KBM-7 (cell line): ENCODE measurements at places on chromosomes 5 and 9.

DNA sequence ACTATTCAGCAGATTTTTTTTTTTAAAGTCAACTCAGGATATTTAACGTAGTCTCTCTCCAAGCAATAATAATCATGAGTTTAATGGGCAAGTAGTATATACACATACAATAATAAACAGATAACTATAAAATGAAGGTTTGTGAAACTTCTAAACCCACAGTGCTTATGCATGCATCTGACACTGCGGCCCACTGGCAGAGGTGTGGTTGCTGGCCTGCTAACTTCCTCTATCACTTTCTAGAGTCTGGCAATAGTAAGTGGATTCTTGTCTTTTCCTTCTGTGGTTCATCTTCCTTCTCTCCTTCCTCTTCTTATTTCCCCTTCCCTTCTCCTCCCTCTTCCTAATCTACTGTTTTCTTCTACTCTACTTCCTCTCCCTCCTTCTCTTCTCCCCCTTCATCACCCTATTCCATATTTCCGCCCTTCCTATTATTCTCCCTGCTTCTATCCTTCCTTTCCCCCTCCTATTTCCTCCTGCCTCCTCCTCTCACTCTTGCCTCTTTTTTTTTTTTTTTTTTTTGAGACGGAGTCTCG, 18.6 kb upstream of the AGXT2 start:
- DNase-seq, result peak; percentile 3

DNA sequence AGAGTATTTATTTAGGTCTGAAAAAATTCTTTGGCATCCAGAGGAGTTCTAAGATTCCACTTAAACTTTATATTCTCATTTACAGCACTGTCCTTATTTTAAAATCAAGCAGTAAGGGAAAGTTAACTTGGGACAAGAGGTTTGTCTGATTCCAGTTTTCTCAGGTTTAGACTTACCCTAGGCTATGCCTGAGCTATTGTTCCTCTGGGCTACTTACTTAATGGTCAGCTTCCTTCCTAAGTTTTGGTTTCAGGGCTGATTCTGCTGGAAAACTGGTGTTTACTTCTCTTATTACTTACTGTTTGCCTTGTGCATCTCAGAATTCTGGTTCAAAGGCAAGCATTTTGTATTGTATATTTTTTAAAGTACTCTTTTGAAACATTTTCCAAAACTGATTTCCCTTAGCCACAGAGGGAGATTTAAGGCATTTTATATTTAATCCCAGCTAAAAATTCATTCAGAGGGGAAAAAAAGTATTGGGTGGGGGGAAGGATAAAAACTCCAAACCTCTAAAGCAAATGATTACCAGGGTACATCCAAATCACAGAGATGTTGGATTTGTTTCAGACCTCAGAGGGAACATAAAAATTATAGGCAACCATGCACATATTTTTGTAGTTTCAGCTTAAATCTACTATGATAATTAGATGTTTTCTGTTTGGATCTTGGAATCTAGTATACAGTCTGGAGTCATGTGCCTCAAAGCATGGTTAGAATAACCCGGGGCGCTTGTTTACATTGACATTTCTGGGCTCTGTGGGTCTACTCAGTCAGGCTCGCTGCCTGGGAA, 290.0 kb downstream of the ARHGAP26 start:
- DNase-seq, result no peak

DNA sequence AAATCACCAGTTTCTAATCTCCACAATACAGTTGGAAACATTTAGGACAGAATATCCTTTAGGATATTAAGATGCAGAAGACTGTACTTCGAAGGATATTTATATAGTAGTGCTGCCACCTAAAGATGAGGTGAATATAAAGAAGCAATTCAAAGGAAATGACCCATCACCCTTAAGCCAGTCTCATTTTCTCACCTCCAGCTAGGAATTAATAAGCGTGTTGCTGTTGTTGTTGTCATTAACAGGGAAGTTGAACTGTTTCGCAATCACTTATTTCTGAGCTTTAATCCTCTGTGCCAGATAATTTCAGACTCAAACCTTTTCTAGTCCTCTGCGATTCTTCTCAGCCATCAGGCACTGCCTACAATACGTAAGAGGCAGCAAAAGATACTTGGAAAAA, 7.8 kb upstream of the PURA start:
- DNase-seq, result peak; percentile 21

GRCh38 chr9:5478206-5478605, 27.9 kb downstream of the CD274 start:
- DNase-seq, result no peak

GRCh38 chr5:5040712-5041111, 99.4 kb upstream of the ADAMTS16 start:
- no peak for DNase-seq

DNA sequence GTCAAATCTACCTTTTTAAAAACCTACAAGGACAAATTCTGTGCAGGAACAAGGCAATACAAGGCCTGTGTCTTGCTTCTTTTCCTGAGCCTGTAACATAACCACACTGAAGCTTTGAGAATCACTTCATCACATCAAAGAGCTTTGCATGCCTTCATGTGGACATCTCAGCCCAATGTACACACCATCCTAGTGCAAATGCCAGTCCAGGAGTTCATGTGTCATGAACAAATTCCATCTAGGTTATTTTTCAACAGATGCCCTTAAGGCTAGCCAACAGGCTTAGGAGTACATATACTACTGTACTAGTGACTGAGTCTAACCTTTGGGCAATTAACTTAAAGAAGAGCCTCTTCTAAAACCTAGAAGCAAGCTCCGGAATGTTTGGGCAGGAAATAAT, 106.4 kb downstream of the CDH10 start:
- no peak for DNase-seq

DNA sequence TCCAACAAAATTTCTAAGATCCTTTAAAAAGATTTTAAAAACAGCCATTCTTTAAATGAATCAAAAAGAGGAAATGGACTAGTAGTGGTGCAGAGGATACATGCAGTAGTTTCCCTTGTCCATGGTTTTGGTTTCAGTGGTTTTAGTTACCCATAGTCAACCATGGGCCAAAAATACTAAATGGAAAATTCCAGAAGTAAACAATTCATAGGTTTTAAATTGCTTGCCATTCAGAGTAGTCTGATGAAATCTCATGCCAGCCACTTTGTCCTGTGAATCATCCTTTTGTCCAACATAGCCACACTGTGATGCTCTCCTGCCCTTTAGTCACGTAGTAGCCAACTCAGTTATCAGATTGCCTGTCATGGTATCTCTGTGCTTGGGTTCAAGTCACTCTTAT, 286.1 kb downstream of the ANXA1 start:
- DNase-seq, result peak; percentile 1

- no peak for DNase-seq
These were observed 55.8 kb upstream of the ABL1 start for GRCh38 chr9:130779153-130779855.

DNA sequence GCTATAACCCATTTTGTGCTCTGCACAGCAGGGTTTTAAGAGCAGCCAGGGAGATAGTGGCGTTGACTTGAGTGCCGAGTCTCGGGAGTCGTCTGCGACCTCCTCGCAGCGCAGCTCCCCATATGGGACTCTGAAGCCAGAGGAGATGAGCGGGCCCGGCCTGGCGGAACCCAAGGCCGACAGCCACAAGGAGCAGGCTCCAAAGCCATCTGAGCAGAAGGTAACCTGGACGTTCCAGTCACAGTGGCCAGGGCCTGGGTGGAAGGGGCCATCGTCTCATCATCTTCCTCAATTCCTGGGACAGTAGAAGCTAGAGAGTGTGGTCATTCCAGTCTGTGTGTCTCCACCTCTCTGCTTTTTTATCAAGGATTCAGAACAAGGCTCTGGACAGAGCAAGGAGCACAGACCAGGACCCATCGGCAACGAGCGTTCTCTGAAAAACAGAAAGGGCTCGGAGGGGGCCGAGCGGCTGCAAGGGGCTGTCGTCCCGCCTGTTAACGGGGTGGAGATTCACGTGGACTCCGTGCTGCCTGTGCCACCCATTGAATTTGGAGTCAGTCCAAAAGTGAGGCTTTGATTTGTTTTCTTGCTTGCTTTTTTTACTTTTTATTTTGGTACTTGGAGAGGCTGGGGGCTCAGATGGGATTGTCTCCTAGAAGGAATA, 20.2 kb upstream of the POMT1 start:
- no peak for DNase-seq

- no peak for DNase-seq
These were observed 54.5 kb downstream of the GABBR2 start for GRCh38 chr9:98654247-98654646.

- DNase-seq, result no peak
These were observed 271.8 kb downstream of the TRIM32 start for GRCh38 chr9:116958881-116959280.

DNA sequence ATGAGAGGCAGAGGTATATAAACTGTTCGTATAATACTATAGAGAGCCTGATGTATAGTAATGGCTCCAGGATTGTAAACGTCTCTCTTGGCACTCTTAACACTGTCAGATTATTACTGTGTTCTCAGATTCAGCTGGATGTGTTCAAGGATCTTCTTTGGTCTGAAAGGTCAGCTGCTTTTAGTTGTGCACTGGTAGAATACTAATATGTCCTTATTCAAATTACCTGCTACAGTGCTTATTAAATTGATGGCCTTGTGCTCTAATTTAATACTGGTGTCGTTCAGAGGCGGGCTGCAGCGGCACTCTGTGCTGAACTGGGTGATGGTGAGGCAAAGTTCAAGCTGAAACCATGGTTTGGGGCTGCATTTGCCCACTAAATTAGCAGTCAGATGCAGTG, 216.7 kb upstream of the ARRDC3 start:
- DNase-seq, result no peak

DNA sequence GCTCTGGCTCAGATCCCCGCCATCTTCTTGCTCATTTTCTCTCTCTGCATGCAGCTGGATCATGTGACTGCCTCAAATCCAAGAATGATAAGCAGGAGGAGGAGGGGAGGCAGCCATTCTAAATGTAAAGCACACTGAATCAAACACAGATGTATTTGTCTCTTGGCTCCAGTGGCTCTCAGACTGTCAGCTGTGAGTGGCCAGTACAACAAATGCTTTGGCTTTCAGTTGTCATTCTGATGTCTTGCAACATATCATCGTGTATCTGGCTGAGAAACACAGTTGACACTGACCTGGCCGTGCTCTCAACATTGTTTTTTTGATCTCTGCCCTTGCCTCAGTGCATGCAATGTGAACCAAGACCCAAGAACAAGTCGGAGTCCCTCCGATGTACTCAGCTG, 233.1 kb downstream of the ADAMTSL1 start:
- no peak for DNase-seq

DNA sequence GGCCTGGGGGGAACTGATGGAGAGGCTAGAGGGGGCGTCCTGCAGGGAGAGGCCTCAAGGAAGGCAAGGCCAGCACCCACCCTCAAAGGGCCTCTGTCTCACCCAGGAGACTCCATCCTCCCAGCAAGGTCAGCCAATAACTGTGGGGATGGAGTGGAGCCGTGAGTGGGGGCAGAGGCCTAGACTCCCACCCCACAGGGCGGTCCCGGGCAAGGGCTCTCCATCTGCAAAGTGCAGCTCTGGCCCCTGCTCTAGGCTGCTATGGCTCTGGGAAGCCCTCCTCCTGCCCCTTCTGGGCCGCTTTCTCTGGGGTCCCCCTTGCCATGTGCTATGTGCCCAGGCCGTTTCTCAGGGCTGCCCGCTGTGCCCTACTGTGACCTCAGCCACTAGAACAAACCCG, 14.0 kb downstream of the FPGS start:
- no peak for DNase-seq

GRCh38 chr5:134138416-134139376, 24.2 kb downstream of the TCF7 start:
- no peak for DNase-seq

DNA sequence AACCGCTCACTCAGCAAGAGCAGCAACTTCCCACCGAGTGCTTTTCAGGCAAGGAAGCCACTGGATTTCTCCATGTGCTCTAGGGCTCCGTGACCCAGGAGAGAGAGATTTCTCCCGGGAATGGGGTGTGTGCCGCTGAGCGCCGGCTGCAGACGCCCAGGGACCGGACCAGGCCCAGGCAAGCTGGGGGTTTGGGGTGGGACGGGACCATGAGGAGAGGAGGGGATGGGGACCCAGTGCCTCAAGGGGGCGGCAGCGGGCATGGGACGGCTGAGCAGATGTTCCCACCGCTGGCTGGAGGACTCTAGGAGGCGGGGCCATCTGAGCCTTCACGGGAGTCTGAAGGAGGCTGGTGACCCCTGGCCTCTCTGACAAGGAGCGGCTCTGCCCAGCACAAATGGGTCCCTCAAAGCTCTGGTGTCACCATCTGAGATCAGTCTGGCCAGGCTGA, 8.5 kb downstream of the LCN9 start:
- no peak for DNase-seq

- DNase-seq, result no peak
These were observed 30.6 kb downstream of the KDM4C start for GRCh38 chr9:6788162-6789016.

GRCh38 chr5:2874099-2874498, 122.6 kb upstream of the IRX2 start:
- DNase-seq, result no peak

- peak; percentile 31 for DNase-seq
These were observed 150.1 kb downstream of the KDM4C start for GRCh38 chr9:6907772-6908381.

DNA sequence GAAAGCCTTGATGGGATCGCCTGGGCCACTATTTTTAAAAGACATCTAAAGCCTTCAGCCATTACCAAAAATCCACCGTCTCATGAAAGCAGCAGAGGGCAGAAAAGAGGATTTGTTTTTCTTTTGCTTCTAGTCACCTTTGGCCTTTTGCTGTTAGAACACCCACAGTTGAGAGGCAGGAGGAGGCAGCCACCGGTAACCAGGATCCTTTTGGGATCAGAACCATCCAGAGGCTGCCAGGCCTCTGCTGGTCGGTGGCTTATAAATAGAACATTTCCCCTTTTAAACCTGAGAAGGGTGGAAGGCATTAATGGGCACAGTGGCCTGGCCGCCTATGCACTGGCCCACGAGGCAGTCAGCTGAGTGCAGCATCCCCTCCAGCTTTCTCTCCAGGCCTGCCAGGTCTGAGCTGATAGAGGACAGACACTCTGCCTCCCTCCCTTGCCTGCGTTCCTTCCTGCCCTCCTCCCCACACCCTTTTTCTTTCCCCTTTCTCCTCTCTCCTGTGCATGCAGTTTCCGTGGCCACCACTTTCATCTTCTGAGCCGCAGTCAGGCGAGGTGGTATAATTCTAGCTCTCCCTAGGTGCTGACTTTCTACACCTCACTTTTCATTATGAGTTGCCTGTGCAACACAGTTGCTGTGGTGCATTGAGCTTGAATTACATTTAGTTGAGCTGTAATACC, 253.4 kb downstream of the ARHGAP26 start:
- no peak for DNase-seq
